CD4-positive, alpha-beta T cell (primary cell): ENCODE measurements at places on chromosomes 7 and 10. TPM values are rescaled to one million over a fixed set of nuclear protein-coding genes. Genes with fewer than 3 reads are reported as not detected.
A peak's percentile ranks its signal among the peaks of the same experiment; 100 is the strongest.

BLOC1S2 gene
- 49.4 TPM for total RNA-seq

DNA sequence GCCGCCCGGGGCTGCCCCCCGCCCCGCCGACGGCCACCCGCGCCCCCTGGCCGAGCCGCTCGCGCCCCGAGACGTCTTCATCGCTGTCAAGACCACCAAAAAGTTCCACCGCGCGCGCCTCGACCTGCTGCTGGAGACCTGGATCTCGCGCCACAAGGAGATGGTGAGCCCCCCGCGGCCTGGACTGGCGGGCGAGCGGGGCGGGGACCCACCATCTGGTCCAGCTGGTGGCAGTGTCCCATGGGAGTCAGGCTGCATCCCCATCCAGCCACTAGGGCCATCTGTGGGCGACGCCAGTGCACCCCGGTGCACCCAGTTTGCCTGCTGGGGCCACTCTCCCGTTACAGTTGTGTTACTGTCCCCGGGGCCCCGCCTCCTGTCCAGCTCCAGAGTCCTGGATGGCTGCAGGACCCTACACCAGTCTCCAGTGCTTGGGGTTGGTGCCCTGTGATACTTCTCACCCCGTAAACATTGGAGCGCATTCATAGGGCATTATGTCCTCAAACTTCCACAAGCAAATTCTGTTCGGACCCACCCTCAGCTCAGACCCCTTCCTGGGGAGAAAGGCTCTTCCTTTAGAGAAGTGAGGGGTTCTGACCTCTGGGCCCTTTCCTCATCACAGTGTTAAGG lies 672 bp downstream of the LFNG start:
- peaks cover 35% of the 10 kb centered on the region for H3K36me3 ChIP-seq
- H3K27ac ChIP-seq, result peak overlapping the region; percentile 88
- peaks cover 59% of the 10 kb centered on the region for H3K4me1 ChIP-seq
- DNase-seq, result no peak

- H3K4me1 ChIP-seq, result no peaks in the 10 kb centered on the region
- no peaks in the 10 kb centered on the region for H3K36me3 ChIP-seq
- DNase-seq, result no peak
- no peaks in the 10 kb centered on the region for H3K27me3 ChIP-seq
- H3K27ac ChIP-seq, result no peak overlapping the region
- no peak overlapping the region for H3K4me3 ChIP-seq
Observed at GRCh38 chr10:117757086-117757720, 214.7 kb downstream of the EMX2 start.

GRCh38 chr10:13707156-13707881 lies 120.6 kb downstream of the PRPF18 start:
- H3K4me3 ChIP-seq, result peak overlapping the region; percentile 40
- DNase-seq, result no peak
- peaks cover 16% of the 10 kb centered on the region for H3K4me1 ChIP-seq
- H3K36me3 ChIP-seq, result no peaks in the 10 kb centered on the region

DNA sequence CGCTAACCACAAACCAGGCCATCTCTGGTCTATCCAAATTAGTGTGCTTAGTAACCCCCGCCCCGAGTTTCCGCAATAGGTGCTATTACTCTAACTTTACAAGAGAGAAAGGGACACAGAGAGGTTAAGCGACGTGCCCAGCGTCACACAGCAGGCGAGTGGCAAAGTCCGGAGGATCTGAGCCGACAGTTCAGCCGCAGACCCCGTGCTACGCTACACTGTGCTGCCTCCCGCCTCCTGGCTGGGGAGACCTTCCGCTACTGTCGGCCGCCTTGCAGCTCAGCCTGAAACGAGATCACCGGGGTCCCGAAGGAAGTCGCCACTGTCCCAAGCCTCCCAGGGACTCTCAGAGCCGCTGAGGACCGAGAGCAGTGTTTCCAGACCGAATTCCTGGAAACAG lies 799 bp downstream of the INTS1 start:
- peak overlapping the region; percentile 74 for H3K4me3 ChIP-seq
- H3K36me3 ChIP-seq, result peaks cover 35% of the 10 kb centered on the region
- H3K27ac ChIP-seq, result no peak overlapping the region
- no peak for DNase-seq
- peaks cover 57% of the 10 kb centered on the region for H3K4me1 ChIP-seq
- H3K27me3 ChIP-seq, result no peaks in the 10 kb centered on the region
